B cell (primary cell): ENCODE measurements at places on chromosomes 1 and 21. TPM values are rescaled to one million over a fixed set of nuclear protein-coding genes. Genes with fewer than 3 reads are reported as not detected.

The LORICRIN gene
- polyA plus RNA-seq, result not detected in 2 replicates

The NTMT2 gene
- polyA plus RNA-seq, result not detected in 2 replicates

The F13B gene
- not detected in 2 replicates for polyA plus RNA-seq

DNA sequence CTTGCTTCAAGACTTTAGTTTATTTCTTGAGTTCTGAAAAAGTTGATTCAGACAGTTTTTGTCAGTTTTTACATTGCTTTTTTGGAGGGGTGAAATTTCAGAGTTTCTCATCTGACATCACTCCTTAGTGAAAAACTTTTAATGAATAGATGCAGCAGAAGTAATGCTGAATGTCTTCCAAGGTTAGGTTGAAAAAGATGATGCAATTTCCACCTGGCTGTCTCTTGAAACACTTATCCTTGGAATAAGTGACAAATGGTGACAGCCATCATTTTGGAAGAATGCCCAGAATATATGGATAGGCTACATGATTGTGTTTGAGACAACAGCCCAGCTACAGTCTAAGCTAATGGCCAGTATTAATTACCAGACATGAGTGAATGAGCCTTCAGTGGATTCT lies 140.8 kb downstream of the ZNF644 start:
- H3K4me3 ChIP-seq, result no peak overlapping the region
- H3K36me3 ChIP-seq, result no peaks in the 10 kb centered on the region
- H3K4me1 ChIP-seq, result no peaks in the 10 kb centered on the region
- H3K27ac ChIP-seq, result no peak overlapping the region
- no peaks in the 10 kb centered on the region for H3K27me3 ChIP-seq
- no peak for DNase-seq

DNA sequence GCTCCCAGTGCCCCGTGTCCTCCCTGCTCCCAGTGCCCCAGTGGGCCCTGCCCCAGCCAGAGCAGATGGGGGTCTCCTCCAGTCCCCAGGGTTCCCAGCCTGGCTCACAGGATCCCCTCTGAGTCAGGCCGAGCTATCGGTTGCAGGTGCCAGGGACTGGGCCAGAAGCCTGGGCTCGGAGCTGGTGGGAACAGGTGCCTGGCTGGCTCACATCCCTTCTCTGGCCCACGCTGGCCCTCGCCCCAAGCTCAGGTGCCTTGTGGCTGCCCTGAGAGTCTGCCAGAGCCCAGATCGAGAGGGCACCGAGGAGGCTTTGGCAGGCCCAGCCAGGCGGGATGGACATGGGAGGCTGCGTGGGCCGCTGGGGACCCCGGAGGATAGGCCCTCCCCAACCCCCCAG lies 18.9 kb downstream of the PLCH2 start:
- no peak for DNase-seq
- H3K36me3 ChIP-seq, result no peaks in the 10 kb centered on the region
- no peak overlapping the region for H3K27ac ChIP-seq
- H3K27me3 ChIP-seq, result no peaks in the 10 kb centered on the region

- no peak overlapping the region for H3K4me3 ChIP-seq
- H3K4me1 ChIP-seq, result no peaks in the 10 kb centered on the region
- H3K27ac ChIP-seq, result no peak overlapping the region
- no peaks in the 10 kb centered on the region for H3K36me3 ChIP-seq
- DNase-seq, result no peak
Measured at GRCh38 chr1:204617256-204618147, 68.0 kb downstream of the LRRN2 start.

DNA sequence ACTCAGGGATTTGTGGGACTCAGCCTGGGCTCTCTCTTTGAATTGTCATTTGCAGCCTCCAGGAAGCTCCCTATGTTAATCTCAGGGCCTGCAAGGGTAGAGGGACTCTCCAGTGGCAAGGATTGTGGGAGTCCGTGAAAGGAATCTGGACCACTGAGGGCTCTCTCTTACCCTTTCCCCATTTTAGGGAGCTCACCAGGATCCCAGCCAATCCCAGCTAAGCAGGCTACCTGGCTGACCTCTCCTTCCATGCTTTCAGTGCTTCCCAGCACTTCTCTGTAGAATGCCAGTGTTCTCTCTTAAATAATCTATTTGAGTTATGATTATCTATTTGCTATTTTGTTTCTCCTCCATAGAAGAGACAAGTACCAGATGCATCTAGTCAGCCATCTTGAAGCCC lies 9.6 kb upstream of the KCTD3 start:
- H3K4me1 ChIP-seq, result no peaks in the 10 kb centered on the region
- no peak overlapping the region for H3K27ac ChIP-seq
- H3K4me3 ChIP-seq, result no peak overlapping the region
- DNase-seq, result no peak
- H3K27me3 ChIP-seq, result no peaks in the 10 kb centered on the region

DNA sequence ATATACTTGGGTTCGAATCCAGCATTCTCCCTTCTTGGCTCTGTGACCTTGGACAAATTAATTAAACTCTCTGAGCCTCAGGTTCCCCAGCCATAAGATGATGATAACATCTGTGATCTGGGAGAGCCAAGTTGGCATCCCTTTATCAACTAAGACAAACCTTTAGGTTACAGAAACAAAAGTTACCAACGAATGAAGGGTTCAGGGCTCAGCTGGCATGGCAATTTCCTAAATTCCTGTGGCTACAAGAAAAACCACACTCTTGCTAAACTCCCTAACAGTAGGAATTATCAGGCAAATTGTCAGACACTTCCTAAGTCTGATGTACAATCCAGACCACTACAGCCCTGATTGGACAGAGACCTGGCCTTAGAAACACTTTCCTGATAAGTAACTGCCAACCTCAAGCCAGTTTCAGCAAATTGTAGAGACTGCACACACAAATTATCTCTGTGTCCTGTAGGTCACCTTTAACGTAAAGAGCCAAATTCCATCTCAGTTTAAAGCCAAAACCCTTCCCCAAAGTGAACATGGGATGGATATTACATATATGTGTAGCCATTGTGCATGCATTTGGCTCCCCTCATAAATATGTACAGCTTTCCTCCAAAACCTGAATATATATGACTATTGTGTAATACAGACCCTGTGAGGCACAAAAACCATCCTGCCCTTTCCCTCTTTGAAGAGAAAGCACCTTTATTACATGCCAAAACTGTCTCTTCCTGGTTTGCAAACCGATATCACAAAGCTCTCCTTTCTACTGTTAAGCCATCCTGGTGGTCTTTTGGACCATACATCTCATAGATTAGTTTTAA lies 39.5 kb upstream of the EDARADD start:
- H3K27me3 ChIP-seq, result peaks cover 7% of the 10 kb centered on the region
- no peaks in the 10 kb centered on the region for H3K36me3 ChIP-seq
- H3K4me1 ChIP-seq, result no peaks in the 10 kb centered on the region
- no peak overlapping the region for H3K27ac ChIP-seq

DNA sequence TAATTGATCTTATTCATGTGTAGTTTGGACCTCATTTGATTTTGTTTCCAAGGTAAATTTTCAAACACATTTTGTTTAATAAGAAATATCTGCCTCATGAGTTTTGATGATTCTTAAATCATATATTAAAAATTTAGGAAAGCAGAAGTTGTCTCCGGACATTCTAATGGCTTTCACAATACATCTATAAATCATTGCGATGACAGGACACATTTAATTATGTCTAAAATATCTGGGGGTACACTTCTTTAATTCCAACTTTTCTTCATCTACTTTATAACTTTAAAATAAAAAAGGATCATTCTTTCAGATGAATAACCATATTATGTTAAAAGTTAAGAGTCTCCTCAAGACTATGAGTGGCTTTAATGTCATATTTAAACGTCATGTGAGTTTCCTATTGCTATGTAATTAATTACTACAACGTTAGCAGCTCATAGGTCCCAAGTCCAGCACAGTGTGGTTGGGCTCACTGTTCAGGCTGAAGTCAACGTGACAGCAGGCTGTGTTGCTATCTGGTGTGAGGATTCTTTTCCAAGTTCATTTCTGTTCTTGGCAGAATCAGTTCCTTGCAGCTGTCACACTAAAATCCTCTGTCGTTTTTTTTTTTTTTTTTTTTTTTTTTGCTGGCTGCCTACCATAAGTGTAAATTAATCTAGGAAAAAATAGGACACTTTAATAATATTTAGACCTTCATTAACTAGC lies 893.5 kb downstream of the LTN1 start:
- DNase-seq, result no peak
- H3K4me3 ChIP-seq, result no peak overlapping the region
- H3K27ac ChIP-seq, result no peak overlapping the region
- H3K36me3 ChIP-seq, result no peaks in the 10 kb centered on the region

GRCh38 chr21:39339231-39339630 lies 9.7 kb downstream of the HMGN1 start:
- H3K4me3 ChIP-seq, result no peak overlapping the region
- no peak for DNase-seq
- no peak overlapping the region for H3K27ac ChIP-seq
- no peaks in the 10 kb centered on the region for H3K4me1 ChIP-seq

DNA sequence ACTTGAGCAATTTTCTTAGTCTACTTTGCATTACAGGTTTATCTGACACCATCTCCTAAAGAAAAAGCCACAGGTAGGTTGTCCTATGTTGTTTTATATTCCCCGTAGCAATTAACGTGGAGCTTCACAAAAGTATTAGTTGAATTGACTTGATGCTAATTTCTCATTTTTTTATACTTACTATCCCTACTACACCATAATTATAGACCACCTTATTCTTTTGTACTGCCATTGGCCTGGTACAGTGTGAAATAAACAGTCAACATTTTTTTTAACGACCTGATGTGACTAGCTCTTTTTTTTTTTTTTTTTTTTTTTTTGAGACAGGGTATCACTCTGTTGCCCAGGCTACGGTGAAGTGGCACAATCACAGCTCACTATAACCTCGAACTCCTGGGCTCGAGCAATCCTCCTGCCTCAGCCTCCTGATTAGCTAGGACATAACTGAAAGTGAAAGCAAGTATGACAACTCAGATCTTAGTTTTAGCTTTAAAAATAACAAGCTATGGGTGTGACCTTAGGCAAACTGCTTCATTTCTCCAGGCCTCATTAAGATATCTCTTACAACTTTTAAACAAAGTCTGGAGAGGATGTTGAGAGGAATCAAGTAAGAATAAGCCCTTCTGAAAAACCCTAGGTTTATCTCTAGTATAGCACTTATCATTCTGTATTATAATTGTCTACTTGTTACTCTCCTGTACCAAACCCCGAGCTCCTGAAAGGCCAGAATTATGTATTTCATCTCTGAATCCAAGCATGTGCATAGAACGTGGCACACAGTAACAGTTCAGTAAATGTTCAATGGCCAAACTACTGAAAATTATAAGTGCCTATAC lies 49.5 kb downstream of the LUZP1 start:
- no peak overlapping the region for H3K27ac ChIP-seq
- H3K4me1 ChIP-seq, result peaks cover 20% of the 10 kb centered on the region
- no peak for DNase-seq
- no peaks in the 10 kb centered on the region for H3K36me3 ChIP-seq
- no peaks in the 10 kb centered on the region for H3K27me3 ChIP-seq

DNA sequence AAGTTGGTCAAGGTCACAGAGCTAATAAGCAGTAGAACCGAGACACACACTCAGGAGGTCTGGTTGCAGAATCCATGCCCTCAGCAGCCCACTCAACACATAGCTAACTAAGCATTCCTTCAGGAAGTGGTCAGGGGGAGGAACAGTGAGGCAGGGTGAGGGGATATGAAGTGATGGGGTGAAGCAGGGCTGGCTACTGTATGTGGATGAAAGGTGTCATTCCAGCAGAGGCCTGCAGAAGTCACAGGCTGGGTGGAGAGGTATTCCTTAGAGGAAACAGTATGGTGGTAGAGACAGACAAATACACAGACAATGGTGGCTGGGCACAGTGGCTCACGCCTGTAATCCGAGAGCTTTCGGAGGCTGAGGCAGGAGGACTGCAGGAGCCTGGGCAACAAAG lies 14.1 kb downstream of the TMCO4 start:
- H3K27ac ChIP-seq, result no peak overlapping the region
- no peak for DNase-seq
- no peaks in the 10 kb centered on the region for H3K4me1 ChIP-seq
- H3K27me3 ChIP-seq, result no peaks in the 10 kb centered on the region
- no peak overlapping the region for H3K4me3 ChIP-seq
- H3K36me3 ChIP-seq, result peaks cover 8% of the 10 kb centered on the region

DNA sequence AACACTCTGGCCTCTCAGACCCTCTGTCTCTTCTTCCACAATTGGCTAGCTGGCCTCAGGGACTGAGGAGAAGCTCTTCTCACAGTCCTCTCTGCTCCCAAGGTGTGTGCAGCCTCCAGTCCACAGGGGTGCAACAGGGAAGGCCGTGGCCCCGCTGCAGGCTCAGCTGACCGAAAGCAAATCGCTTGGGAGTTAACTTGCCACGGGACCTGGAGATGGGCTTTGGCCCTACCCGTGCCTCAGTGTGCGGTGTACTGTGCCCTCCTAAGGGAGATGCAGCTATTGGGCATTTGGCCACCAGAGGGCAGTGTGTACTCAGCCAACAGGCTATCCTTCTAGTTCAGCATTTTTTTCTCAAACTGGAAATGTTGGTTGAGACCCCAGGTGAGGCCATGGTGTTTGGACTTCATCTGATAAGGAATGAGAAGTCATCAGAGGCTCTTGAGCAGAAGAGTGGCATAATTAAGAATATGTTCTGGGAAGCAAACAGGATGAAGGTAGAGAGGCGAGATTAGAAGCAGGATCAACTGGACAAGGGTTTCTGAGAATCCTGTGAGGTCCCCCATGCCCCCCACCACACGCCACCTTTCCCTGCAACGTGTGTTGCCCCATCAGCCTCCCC lies 42.5 kb upstream of the TMEM125 start:
- H3K4me1 ChIP-seq, result peaks cover 4% of the 10 kb centered on the region
- H3K27ac ChIP-seq, result no peak overlapping the region
- DNase-seq, result peak; percentile 87
- no peaks in the 10 kb centered on the region for H3K27me3 ChIP-seq
- H3K36me3 ChIP-seq, result no peaks in the 10 kb centered on the region

- H3K27me3 ChIP-seq, result no peaks in the 10 kb centered on the region
- no peak for DNase-seq
- H3K4me3 ChIP-seq, result no peak overlapping the region
- H3K4me1 ChIP-seq, result peaks cover 32% of the 10 kb centered on the region
- H3K36me3 ChIP-seq, result no peaks in the 10 kb centered on the region
- no peak overlapping the region for H3K27ac ChIP-seq
Measured at GRCh38 chr1:158147401-158147800, 33.3 kb upstream of the CD1D start.

DNA sequence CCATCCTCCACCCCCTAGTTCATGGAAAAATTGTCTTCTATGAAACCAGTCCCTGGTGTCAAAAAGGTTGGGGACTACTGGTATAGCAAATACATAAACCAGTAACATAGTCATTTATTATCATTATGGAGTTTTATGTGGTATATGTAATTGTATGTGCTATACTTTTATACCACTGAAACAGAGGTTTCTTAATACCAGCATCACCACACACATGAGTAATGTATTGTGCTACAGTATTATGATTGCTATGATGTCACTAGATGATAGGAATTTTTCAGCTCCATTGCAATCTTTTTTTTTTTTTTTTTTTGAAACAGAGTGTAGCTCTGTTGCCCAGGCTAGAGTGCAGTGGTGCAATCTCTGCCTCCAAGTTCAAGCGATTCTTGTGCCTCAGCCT lies 5.7 kb upstream of the PAXBP1 start:
- no peak for DNase-seq
- H3K4me1 ChIP-seq, result peaks cover 9% of the 10 kb centered on the region
- H3K4me3 ChIP-seq, result no peak overlapping the region
- no peaks in the 10 kb centered on the region for H3K36me3 ChIP-seq

GRCh38 chr1:44939061-44939460 lies 47.3 kb downstream of the EIF2B3 start:
- no peaks in the 10 kb centered on the region for H3K27me3 ChIP-seq
- H3K27ac ChIP-seq, result no peak overlapping the region
- H3K36me3 ChIP-seq, result no peaks in the 10 kb centered on the region
- no peak overlapping the region for H3K4me3 ChIP-seq
- H3K4me1 ChIP-seq, result no peaks in the 10 kb centered on the region
